ENCODE measurements at places on chromosomes 3 and 15. TPM values are rescaled to one million over a fixed set of nuclear protein-coding genes. Genes with fewer than 3 reads are reported as not detected.

DNA sequence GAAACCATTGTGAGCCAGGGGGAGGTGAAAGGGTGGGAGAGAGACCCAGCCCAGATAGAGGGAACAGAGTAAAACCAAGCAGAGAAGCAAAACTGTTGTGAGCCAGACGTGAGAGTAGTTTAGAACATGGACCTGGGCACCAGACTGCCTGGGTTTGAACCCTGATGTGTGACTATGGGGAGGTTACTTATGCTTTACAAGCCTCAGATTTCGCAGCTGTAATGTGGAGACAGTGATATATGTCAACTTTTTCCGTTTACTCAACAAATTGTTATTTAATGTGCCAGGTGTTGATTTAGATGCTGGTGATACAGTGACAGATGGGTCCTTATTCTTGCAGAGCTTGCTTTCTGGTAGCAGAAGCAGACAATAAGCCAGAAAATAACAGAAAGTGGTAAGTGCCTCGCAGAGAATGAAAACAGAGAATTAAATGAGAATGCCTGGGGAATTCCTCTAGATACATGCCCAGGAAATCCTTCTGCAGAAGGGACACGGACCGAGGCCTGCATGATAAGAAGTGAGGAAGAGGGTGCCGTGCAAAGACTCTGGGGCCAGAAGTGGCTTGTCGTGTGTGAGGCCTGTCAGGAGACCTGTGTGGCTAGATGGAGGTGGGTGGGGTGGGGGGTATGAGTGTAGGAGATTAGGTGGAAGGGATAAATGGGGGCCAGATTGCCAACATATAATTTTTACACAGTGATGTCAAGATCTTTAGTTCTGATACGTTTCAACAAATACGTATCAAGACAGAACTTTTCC, 15.0 kb downstream of the KAT2B start:
- DNase-seq: no peak

- DNase-seq: no peak
These were observed 3.5 kb downstream of the HDC start for GRCh38 chr15:50261981-50262380.

GRCh38 chr15:89829616-89830440, 15.2 kb upstream of the ANPEP start:
- no peak for DNase-seq

GRCh38 chr3:112047264-112047663, 12.7 kb downstream of the TMPRSS7 start:
- no peak for DNase-seq

DNA sequence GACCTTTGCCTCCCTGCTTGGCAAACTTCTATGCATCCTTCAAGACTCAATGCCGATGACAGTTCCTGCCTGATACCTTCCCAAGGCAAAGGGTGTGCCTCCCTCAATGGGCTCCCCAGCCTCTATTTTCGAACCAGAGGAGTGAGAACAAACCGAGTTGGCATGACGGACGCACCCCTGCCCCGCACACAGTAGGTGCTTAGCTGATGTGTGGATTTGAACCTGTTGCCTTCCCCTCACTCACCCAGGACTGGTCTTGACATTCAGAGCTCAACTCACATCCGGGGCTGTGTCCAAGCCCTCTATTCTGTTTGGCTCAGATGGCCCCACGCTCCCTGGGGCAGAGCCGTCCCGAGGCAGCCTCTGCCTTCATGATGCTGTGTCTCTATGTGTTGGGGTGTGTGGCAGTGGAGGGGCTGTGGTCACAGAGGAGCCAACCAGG, 52.2 kb upstream of the SLC6A11 start:
- DNase-seq: no peak

- peak; percentile 76 for DNase-seq
These were observed 70.1 kb upstream of the GUCA1C start for GRCh38 chr3:109023656-109024254.

DNA sequence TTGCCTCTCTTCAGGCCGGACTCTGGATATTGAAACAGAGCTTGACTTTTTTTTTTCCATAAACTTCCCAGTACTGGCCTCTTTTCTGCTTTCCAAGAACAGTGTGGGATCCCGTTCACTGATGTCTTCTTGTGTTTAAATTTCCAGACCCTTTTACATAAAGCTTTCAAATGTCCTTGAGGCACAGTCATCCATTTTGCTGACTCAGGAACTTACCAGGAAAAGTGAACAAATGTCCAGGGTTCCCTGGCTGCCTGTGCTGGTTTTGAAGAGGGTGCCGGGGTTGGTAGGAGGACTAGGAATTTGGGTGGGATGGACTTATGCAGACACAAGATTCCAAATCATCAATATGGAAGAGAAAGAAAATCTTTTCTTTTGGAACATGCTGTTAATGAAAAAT, 68.1 kb downstream of the CHDH start:
- no peak for DNase-seq

DNA sequence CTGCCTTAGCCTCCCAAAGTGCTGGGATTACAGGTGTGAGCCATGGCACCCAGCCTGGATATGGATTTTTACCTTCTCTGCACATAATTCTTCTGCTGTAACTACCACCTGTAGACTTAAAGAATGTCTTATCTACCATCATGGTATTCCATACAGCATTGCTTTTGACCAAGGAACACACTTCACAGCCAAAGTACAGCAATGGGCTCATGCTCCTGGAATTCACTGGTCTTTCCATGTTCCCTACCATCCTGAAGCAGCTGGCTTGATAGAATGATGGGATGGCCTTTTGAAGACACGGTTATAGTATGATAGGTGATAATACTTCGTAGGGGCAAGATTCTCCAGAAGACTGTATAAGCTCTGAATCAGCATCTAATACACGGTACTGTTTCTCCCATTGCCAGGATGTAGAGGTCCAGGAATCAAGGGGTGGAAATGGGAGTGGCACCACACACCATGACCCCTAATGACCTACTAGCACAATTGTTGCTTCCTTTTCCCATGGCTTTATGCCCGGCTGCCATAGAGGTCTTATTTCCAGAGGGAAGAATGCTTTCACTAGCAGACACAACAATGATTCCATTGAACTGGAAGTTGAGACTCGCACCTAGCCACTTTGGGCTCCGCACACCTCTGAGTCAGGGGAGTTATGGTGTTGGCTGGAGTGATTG, 60.9 kb upstream of the CDV3 start:
- DNase-seq: no peak

DNA sequence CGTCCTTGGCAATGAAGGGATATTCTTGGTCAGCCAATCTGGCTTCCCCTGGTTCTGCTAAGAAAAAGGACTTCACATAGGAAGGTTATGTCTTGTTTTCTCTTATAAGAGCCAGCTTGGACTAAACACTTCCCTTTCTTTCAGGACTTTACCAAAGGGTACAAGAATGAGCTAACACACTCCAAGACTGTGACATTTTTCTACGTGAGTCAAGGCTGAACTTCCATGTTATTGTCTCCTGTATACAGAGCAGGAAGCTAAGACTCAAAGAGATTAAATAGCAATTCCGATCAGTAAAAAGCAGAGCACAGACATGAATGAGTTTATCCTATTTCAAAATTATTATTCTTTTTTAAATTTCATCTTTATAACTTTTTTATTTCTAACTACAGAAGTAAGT, 63.3 kb upstream of the STT3B start:
- DNase-seq: no peak

DNA sequence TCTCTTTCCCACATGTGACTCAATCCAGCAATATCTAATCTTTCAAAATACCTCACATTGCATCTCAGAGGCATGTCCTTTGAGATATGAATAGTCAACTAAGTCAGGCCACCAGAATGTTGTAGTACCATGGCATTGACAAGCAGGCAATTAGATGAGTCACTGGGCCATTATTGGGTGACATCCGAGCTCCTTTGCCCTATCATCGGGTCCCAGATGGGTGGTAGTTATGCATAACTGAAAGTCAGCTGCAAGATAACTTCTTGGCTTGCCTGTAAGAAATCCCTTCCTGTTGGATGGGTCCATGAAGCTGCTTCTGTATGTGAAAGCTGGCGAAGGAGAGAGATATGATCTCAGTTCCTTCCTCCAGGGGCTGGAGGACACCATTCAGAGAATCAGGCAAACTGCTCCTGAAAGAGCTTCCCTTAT, 32.8 kb downstream of the ARRDC4 start:
- no peak for DNase-seq

GRCh38 chr3:17356585-17356984, 385.8 kb downstream of the TBC1D5 start:
- no peak for DNase-seq

The HRG gene
- 0.11 TPM for total RNA-seq

The SV2B gene
- total RNA-seq: 6.6 TPM

The TPRG1 gene
- total RNA-seq: 5.1 TPM

The AMT gene
- 16.4 TPM for total RNA-seq

The MME gene
- 34.5 TPM for total RNA-seq

Measured in spinal cord (tissue), 10 donors.